ENCODE measurements at places on chromosomes 2 and 18. TPM values are rescaled to one million over a fixed set of nuclear protein-coding genes. Genes with fewer than 3 reads are reported as not detected.

DNA sequence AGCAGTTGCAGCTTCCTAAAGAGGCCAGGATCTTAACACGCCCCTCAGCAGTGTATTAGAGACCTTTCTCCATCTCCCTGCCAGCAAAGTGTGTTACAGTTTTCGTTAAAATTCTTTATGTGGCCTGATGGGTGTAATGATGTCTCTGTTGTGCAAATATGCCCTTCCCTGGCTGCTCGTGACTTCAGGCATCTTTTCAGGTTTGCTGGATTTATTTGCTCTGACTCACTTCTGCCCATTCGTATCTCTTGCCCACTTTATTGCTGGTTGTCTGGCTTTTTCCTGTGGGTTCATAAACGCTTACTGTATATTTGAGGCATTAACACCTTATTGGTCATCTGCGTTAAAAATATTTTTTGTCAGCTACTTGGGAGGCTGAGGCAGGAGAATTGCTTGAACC is 134.5 kb downstream of the ASB1 start:
- no peaks in the 10 kb centered on the region for H3K4me1 ChIP-seq
- no peaks in the 10 kb centered on the region for H3K27me3 ChIP-seq
- no peak for DNase-seq
- no peak overlapping the region for H3K4me3 ChIP-seq
- no peaks in the 10 kb centered on the region for H3K36me3 ChIP-seq
- H3K27ac ChIP-seq = no peak overlapping the region

DNA sequence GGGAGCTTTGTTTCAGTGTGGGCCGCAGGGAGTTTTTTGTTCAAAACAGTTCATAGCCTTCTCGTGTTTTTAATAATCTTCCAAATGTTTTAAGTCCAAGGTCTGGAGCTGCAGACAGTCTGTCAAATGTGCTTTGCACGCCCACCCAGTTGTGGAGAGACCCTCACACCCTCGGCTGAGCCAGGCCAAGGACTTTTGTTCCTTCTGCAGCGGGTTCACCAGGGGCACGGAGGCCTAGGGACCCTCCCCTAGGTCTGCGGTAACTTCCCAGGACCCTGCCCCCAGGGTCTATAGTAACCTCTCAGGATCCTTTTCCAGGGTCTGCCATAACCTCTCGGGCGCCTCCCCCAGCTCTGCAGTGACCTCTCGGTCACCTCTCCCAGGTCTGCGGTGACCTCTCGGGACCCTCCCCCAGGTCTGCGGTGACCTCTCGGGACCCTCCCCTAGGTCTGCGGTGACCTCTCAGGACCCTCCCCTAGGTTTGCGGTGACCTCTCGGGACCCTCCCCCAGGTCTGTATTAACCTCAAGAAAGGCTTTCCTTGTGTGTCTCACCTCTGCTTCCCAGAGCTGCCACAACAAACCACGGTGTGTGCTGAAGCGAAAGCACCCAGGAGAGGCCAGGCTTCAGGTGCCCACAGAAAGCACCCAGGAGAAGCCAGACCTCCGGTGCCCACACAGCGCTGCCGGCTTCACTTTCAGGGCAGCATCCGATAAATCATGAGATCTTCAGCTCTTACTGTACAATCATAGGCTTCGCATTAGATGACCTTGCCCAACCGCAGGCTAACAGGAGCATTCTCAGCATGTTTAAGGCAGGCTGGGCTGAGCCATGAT is 301.9 kb upstream of the SALL3 start:
- no peak overlapping the region for H3K27ac ChIP-seq
- H3K27me3 ChIP-seq = no peaks in the 10 kb centered on the region
- H3K36me3 ChIP-seq = no peaks in the 10 kb centered on the region
- no peak overlapping the region for H3K4me3 ChIP-seq
- H3K4me1 ChIP-seq = no peaks in the 10 kb centered on the region

EFHD1 gene
- total RNA-seq = 0.22 TPM

DNA sequence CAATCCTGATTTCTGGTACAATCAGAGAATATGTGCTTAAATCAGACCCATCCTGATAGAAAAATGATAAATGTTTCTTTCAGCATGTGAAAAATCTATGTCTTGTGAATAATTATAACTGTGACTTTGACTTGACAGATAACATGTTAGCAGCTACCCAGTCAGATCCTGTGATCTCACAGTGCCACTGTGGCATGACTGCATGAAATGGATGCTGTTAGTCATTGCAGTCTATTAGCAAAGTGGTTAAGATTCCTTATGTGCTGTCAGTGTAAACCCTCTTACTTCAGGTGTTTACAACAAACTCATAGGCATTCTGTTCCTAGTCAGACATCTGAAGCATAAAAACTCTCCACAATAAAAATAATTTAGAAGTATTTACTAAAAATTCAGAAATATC is 244.6 kb upstream of the RND3 start:
- no peak for DNase-seq
- no peaks in the 10 kb centered on the region for H3K4me1 ChIP-seq
- H3K27ac ChIP-seq = no peak overlapping the region
- H3K27me3 ChIP-seq = no peaks in the 10 kb centered on the region
- no peaks in the 10 kb centered on the region for H3K36me3 ChIP-seq

DNA sequence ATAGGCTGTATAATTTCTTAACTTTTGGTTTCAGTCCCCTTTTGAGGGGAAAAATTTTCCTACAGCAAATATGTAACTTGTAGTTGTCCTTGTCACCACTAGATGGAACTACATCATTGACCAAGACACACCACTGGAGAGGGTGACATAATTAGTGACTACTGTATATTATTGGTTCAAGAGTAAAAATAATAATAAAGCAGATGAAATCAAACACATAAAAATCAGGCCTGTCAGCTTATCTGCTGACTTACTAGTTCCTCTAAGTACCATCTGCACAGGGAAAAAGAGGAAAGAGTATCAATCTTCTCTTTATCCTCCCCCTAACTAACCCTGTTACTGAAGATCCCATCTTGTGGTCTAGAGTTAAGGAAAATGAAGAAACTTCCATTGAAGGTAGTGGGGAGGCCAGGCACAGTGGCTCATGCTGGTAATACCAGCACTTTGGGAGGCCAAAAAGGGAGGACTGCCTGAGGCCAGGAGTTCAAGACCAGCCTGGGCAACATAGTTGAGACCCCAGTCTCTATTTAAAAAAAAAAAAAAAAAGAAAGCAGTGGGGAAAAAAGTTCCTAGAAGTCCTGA is 29.6 kb upstream of the ENOSF1 start:
- H3K4me3 ChIP-seq = no peak overlapping the region
- peaks cover 13% of the 10 kb centered on the region for H3K36me3 ChIP-seq
- DNase-seq = no peak
- H3K4me1 ChIP-seq = no peaks in the 10 kb centered on the region
- H3K27ac ChIP-seq = no peak overlapping the region

Data from CD8-positive, alpha-beta memory T cell (primary cell).